ENCODE measurements at places on chromosomes 4 and X. TPM values are rescaled to one million over a fixed set of nuclear protein-coding genes. Genes with fewer than 3 reads are reported as not detected.

RTL9 gene
- polyA plus RNA-seq, result 0.58 TPM

BEX1 gene
- 1,035 TPM for polyA plus RNA-seq

SATL1 gene
- 2.6 TPM for polyA plus RNA-seq

PRDM8 gene
- polyA plus RNA-seq, result 0.46 TPM

SULT1B1 gene
- not detected for polyA plus RNA-seq

MAGEA10 gene
- polyA plus RNA-seq, result not detected

CXCL11 gene
- 0.33 TPM for polyA plus RNA-seq

TMPRSS11F gene
- not detected for polyA plus RNA-seq

GRPR gene
- polyA plus RNA-seq, result not detected

Measured in neural cell (in vitro differentiated cells).